ENCODE measurements at places on chromosomes 2 and 18. TPM values are rescaled to one million over a fixed set of nuclear protein-coding genes. Genes with fewer than 3 reads are reported as not detected.

Gene OSR1
- polyA plus RNA-seq = not detected

Gene ANKRD39
- 20.4 TPM for polyA plus RNA-seq

Gene GTF2A1L
- polyA plus RNA-seq = 0.46 TPM

GRCh38 chr18:5584746-5585417 is 41.1 kb upstream of the EPB41L3 start:
- DNase-seq = peak; percentile 29

DNA sequence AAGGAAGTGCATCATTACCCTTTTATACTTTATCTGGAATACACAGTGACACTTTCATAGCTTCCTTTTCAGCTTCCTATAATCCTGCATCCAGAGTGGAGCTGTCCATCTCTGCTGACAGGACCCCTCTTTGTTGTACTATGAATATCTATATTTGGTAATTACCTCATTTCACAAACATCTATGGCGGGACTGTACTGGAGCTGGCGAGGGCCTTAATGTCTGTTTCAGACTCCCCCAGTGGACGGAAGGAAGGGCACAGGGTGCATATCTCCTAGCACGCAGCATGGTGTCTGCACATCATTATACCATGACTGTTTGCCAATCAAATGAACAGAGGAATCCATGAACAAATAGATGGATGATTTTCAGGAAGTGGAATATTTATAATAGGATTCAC is 142.3 kb downstream of the SOX11 start:
- no peak for DNase-seq

DNA sequence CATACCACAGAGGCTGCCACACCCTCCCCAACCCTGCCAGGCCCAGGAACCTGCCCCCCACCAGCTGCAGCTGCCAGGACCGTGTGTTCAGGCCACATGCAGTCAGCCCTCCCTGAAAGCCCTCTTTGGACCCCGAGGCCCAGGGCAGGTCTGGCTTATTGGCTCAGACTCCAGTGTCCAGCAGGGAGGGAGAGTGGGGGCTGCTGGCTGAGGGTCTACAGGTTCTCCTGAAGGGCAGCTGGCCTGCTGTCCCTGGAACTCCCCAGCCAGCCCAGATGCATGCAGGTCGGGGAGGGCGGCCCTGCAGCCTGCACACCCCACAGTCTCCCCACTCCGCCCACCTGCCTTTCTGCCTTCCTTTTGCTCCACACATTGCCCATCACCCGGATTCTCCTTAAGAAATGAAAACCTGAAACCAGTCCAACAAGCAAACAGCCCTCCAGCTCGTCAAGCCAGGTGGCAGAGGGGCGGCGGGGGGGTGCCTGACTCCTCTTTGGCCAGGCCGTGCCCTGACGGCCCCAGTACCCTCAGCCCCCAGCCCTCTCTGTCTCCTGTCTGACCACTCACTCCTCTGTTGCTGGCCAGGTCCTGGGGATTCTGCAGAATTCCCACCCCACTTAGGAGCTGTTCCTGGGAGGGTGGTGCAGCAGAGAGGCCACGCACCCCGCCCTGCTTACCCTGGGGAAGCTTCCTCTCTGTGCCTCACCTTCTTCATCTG is 18.0 kb downstream of the GPR35 start:
- DNase-seq = no peak

DNA sequence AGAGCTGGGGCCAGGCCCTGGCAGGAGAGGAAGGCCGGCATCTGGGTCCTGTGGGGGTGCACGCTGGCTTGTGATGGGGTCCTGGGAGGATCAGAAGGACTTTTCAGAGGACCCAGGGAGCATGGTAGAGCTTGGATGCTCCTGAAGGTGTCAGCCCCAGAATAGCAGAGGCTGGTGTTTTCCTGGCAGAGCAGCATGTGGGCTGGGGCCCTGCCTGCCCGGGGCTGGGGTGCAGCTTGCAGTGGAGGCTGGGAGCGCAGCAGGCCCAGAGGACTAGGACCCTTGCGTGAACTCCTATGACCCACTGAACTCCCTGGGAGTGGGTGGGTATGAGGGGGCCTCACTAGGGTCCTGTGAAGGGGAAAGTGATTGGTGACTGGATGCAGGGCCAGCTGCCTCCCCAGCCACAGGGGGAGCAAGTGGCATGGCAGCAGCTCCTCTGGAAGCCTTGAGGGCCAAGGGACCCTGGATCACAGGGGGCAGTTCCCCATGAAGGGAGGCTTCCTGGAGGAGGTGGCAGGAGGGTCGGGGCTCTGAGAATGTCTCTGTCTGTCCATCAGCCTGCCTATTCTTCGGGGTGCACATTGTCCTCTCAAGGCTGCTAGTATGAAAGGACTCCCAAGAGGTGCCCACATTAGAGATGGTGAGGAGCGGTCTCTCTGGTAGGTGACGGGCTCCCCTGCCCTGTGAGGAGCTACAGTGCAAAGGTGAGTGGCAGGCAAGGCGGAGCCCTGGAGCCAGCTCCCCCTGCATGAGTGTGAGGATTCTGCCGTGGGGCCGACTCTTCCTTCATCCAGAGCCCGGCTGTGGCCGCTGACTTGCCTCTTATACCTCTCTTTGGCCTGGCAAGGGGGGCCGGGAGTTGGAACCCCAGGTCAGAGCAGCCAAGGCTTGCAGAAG is 249.0 kb downstream of the DYSF start:
- no peak for DNase-seq

- peak; percentile 46 for DNase-seq
Observed at GRCh38 chr18:54671291-54671881, 80.3 kb downstream of the DYNAP start.

- DNase-seq = peak; percentile 16
Observed at GRCh38 chr18:5543036-5543680, 639 bp downstream of the EPB41L3 start.

Measured in endothelial cell of umbilical vein (primary cell).